HTR-8/SVneo (cell line): ENCODE measurements at places on chromosomes 6 and 20.

DNA sequence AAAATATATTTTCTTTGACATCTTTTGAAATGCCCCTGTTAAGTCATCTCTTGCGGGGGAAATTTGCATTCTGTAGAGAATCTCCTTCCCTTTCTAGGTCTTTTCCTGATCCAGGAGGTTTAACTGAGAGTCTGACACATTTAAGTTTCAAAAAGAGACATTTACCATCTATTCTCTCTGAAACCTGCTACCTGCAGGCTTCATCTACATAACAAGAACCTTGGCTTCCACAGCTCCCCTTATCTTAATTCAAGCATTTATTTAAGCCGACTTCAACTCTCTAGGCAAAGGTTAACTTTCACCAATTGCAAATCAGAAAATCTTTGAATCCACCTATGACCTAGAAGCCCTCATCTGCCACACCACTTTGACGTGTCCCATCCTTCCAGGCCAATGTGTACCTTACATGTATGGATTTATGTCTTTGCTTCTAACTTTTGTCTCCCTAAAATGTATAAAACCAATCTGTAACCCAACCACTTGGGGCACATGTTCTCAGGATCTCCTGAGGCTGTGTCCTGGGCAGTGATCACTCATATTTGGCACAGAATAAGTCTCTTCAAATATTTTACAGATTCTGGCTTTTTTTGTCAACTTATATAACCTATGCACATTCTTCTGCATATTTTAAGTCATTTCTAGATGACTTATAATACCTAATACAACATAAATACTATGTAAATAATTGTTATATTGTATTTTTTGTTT is 666.7 kb downstream of the UTRN start:
- no peak for DNase-seq

DNA sequence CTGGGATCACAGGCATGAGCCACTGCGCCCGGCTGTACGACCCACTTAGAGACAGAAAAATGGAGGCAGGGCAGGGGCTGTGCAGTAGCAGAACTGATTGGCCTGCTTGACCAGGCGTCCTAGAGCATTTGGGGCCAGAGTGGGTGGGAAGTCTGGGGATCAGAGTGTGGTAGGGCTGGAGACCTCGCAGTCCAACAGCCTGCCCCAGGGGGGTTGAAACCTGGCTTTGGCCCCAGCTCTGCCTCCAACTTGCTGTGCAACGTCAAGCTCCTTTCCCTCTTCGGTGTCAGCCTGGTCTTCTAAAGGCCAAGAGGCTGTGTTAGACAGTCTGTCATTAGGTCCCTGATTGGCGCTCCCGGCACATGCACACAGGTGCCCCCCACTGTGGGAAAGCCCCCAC is 15.3 kb upstream of the SPDEF start:
- no peak for DNase-seq

DNA sequence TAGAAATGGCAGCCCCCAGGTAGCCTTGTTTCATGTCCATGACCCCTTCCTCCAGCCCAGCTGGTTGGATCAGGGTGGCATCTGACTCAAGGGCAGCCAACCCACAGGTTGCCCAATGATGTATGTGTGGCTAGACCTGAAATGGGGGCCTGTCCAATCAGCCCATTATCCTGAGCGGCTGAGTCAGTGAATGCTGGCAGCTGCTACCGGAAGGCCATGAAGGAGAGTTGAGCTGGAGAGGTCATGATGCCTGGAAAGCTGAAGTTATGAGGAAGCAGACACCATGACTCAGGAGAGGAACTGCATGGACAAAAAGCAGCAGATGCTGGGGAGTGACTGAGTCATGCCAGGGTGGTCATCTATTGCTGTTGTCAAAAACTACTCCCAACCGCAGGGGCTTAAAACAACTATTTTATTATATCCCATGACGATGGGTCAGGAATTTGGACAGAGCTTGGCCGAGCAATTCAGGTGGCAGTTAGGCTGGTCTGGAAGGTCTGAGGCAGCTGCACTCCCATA is 67.3 kb downstream of the MDGA1 start:
- peak; percentile 91 for DNase-seq

DNA sequence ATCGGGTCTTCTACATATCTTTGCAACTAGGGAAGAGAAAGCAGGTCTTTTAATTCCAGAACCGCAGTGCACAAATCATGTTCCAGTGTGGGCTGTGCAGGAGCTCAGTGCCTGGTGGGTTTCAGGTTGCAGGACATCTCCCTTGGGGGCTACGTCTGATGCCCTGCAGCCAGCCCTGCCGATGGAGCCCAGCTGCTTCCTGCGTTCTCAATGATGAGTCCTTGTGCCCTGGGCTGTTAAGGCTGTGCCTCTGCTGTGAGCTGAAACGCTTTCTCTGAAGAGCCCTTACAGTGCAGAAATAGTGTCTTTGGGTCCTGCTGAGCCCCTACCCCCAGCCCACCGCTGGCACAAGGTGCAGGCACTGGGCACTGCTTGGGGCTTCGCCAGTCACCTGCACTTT is 192.9 kb downstream of the SYNDIG1 start:
- DNase-seq = no peak

DNA sequence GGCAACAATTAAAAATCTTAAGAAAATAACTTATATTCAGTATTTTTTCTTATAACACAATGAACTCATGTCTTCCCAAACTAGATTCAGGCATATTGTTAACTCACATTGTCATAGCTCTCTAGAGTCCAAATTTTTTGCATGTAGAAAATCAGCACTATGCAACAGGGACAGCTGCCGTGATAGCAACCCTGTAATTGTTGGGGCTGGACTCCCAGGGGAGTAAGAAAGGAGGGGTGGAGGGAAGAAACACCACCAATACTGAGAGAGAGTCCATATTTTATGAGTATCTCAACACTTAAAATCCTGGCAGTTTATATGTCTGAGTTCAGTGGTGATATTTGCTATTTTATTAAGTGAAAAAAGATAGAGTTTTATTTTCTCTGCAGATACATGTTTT is 89.6 kb upstream of the HS3ST5 start:
- no peak for DNase-seq

- no peak for DNase-seq
Observed at GRCh38 chr6:63355632-63356031, 35.8 kb upstream of the LGSN start.

DNA sequence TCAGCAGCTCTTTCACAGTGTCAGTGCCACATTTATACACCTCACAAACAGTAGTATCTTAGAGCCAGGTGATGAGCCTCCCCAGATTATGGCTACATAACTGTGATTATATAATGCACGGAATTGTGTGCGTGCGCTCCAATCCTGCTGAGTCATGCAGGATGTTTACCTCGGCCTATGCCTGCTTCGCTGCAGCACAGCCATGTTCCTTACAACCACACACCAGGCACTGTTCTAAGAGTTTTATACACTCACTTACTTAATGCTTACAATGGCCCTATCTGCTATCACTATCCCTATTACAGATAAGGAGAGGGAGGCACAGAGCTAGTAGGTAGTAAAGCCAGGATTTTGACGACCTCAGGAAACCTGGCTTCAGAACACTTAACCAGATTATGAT is 7.3 kb downstream of the ZKSCAN3 start:
- DNase-seq = no peak

GRCh38 chr20:35363190-35363589 is 48.6 kb downstream of the UQCC1 start:
- no peak for DNase-seq

DNA sequence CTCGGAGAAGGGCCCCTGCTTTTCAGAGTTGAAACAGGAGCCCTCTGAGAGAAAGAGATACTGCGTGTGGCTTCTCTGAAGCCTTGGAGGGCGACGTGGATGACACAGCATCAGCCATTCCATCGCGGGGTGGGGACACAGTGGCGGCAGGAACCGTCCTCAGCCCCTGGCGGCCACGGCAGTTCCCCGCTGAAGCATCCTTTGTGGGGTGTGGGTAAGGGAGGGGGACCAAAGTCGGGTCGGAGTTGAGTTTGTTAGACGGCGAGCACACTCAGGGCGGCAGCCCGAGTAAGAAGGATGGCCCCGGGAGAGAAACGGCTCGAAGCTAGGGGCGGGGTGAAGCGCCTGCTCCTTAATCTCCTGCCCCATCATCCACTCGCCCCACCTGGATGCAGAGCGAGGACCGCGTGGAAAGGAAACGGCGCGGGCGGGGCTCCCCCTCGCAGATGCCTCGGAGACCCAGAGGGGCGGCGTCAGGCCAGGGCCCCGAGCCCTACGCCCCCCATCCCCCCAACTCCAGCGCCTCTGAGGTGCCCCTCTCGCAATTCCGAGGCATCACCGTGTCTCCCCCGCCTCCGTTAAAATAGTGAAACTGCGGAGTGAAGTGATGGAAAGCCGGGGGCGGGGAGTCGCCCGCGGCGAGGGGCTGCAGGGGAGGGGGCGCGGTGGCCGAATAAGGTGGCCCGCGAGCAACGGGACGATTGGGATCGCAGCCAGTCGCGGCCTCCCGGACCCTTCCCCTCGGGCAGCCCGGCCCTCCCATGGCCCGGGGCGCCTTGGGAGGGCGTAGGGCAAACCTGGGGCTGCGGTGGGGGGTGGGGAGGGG is 796 bp upstream of the RREB1 start:
- DNase-seq = peak; percentile 54

DNA sequence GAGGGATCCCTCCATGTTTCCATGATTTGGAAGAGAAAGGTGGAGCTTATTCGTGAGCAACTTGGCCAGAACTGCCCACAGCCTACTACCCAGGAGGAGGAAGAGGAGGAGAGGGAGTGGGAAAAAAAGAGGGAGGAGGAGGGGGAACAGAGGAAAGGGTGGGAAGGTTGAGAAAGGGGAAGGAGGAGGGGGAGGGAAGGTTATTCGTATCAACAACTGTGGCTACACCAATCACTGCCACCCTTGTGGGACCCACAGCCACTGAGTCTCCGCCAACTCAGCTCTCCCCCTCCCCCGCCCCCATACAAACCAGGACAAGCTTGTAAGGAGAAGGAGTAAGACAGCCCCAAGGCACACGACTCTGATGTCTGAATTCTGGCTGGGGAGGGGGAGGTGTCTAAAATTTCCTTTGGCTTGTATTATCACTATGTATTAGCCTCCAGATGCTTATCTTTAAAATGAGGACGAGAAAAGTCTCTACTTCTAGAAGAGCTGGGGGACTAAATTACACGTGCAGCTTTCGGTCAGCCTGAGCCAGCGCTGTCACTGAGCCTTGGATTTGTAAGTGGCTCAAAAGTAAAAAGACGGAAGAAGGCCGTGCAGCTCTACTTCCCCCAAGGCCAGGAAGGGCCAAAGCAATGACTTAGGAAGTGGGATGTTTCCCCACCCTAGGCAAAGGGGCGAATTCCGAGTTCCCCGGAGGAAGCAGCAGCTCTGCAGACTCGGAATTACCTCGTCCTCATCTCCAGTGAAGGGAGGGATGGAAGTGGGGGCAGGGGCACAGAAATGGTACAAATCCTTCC is 1.0 kb downstream of the FKBP1A start:
- no peak for DNase-seq

GRCh38 chr20:18001131-18001921 is 32.5 kb downstream of the MGME1 start:
- no peak for DNase-seq

- no peak for DNase-seq
Observed at GRCh38 chr20:49515586-49515985, 33.1 kb upstream of the KCNB1 start.

- no peak for DNase-seq
Observed at GRCh38 chr6:169425628-169426370, 172.2 kb upstream of the THBS2 start.

DNA sequence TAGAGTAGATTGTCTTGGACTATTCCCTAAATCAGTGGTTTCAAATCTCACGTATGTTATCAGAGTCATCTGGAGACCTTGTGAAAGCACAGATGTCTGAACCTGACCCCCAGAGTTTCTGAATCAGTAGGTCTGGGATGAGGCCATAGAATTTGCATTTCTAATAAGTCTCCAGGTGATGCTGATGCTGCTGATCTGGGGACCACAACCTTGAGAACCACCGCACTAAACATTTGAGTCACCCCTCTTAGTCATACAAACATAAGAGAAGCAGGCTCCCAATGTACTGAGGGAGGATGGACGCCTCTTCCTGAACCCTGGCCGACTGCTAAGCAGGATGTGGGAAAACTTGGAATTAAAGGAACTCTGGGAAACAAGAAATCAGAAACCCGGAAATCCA is 187.8 kb upstream of the PRDM1 start:
- DNase-seq = no peak

DNA sequence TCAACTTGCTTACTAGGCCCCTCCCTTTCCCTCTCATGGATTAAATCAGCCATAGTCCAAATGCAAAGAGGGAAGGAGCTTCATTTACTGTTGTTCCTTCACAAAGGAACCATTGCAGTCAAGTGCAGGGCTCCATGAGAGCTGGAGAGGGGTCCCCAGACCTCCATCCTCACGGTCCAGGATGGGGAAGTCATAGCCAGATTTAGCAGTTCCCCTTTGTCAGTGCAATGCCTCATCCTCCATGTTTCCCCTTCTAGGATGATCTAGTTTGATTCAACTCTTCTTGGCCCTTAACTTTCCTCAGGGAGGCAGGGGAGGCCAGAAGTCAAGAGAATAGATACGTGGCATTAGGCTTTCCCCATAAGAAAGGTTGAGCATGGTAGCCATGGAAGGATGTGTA is 66.5 kb upstream of the FUCA2 start:
- DNase-seq = no peak

- DNase-seq = no peak
Observed at GRCh38 chr20:40275738-40276137, 413.3 kb downstream of the MAFB start.

DNA sequence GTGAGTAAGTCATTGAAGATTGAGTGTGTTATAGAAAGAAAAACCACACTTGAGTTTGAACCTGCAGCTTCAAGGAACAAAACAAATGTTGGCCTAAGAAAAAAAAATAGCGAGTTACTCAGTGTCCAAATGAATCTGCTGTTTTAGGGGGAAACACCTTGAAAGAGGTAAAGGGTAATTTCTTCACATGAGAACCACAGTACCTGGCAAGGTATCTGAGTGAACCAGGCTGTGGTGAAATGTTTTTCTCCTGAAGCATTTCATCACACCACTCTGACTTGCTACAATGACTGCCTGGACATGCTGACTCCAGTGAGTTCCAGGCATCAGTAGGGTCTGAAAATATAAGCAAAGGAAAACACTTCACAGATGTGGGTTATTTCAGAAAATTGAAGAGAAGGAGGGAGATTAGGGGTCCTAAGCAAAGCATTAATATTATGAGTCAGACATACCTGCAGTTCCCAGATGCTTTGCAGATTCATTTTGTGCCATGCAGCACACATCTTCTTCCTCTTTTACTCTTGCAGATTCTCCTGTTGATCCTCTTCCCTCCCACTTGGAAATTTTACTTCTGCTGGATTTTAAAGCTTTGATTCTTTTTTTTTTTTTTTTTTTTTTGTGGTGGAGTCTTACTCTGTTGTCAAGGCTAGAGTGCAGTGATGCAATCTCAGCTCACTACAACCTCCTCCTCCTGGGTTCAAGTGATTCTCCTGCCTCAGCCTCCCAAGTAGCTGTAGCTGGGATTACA is 206.2 kb upstream of the SGK1 start:
- no peak for DNase-seq

- DNase-seq = peak; percentile 35
Observed at GRCh38 chr6:166691199-166691598, 64.1 kb upstream of the RPS6KA2 start.

DNA sequence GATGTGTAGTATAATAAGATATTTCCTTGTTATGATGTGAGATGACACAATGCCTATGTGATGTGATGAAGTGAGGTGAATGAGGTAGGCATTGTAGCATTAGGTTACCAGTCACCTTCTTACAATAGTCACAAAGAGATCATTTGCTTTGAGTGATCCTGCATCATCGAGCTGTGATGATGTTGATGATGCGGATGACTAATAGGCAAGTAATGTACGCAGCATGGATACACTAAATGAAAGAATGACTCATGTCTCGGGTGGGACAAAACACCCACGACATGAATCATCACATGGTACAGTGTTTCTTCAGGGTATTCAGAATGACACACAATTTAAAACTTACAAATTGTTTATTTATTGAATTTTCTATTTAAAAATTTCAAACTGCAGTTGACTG is 806.3 kb upstream of the GJE1 start:
- peak; percentile 41 for DNase-seq
